ENCODE measurements at places on chromosomes 4 and X.
A peak's percentile ranks its signal among the peaks of the same experiment; 100 is the strongest.

- DNase-seq: no peak
These were observed 942.8 kb downstream of the PCDH7 start for GRCh38 chr4:31662951-31663350.

- no peak for DNase-seq
These were observed 31.9 kb downstream of the DTHD1 start for GRCh38 chr4:36313301-36313700.

DNA sequence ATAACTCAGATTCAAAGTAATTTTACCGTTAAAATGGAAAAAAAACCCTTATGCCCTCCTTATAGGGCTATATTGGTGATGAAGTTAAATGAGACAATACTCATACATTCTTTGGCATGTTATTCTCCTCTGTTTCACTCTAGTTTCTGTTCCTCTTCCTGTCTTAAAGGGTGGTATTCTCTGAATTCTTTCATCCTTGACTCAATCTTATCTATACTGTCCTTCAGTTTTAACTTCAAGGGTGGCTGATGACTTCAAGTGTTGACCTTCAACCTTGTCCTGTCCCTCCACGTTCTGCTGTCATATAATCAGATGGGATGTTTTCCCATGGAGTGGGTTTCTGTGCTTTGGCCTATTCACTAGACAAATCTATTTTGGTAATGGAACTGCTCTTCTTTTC is 44.0 kb downstream of the ZNF518B start:
- no peak for DNase-seq

DNA sequence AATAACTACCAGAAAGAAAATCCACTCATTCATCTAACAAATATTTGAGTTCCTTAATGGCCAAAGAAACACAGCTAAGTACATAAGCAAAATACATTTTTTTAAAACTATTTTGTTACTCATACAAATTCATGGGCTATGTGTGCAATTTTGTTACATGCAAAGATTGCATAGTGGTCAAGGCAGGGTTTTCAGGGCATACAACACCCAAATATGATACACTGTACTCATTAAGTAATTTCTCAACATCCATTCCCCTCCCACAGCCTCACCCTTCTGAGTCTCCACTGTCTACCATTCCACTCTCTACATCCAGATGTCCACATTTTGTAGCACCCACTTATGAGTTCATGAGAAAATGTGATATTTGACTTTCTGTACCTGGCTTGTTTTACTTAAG is 58.2 kb downstream of the BRWD3 start:
- no peak for DNase-seq

DNA sequence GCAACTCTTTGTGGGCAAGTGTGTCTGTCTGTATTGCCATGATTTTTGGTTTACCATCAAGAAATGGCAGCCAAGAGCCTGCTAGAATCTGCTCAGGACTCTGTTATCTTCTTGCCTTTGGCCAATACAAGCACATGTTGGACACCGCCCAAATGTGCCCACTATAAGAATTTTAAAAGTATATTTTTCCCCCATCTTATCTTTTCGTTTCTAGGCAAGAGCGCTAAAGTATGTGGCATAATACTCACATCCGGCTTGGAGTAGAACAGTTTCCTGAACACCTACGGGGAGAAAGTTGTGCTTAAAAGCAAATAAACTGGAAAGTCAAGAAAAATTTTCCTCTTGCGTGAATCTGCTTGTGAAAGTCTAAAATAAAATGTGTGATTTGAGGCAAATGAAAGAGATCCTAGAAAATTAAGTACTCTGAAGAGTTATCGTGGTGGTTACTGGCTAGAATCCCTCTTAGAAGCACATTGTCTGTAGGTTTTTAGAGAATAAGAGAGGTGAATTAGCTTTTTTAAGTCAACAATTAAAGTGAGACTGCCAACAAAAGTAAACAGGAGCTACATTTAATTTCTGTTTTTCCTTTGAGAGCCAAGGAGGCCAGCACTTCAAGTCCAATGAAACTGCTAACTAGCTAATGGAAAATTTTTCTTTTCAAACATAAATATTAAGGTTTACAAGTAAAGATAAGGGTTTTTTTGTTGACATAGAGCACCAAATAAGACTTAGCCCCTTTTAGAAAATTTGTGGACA is 220.2 kb downstream of the SOWAHB start:
- no peak for DNase-seq

GRCh38 chrX:39903343-39903742 is 194.4 kb downstream of the BCOR start:
- no peak for DNase-seq

- DNase-seq: no peak
These were observed 38.8 kb upstream of the TRPC5OS start for GRCh38 chrX:111837197-111837596.

DNA sequence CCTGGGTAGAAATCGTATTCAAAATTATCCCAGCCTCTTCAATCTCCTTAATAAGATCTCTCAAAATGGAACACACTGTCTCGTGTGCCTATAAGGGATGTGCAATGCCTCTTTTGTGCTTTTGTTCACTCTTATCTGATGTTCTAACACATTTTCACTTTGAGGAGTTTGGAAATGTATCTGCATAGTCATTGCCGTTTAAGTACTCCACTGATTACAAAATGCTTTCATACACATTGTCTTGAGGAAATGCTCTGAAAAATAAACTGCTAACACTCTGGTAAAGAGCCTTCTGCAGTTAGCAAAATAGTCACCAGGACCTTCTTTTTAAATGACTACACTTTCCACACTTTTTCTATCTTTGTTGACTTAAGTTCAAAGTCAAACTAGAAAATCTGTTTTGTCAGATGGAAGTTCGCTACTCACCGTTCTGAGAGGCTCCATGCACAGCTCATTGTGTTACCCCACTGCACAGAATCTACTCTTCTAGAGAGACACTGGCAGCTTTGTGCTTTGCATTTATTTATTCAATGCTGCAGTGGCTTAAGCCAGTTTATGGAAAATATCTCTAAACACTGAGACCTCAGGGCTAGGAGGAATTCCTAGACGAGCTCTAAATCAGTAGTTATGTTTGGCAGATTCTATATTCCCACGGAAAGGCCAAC is 159.0 kb downstream of the CHIC2 start:
- DNase-seq: no peak

DNA sequence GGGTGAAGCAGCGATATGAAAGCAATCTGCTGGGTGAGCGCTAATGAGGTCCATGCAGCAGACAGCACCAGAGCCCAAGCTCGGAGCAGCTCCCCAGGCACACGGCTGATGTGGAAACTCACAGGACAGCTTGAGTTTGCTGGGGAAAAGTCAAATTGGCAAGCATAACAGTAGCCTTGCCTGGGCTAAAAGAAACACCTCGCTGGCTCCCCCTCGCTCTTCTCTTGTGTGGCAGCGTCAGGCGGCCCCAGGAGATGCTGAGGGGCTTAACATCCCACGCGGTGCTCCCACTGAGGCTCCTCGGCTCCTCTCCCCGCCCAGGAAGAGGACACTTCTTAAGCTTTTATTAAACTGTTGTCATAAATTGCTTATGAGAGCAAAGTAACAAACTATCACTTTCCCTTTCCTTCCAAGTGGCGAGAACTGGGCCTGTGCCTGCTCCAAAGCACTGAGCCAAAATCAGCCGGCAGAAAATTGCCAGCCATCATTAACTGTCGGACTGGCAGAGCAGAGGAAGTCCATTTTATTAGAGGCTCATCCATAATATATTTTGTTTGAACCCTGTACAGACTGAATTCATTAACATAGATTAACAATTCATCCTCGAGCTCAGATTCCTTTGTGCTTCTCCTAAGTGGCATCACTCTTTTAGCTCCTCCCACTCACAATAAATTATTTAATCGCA is 111.4 kb downstream of the TSPAN5 start:
- DNase-seq: no peak

DNA sequence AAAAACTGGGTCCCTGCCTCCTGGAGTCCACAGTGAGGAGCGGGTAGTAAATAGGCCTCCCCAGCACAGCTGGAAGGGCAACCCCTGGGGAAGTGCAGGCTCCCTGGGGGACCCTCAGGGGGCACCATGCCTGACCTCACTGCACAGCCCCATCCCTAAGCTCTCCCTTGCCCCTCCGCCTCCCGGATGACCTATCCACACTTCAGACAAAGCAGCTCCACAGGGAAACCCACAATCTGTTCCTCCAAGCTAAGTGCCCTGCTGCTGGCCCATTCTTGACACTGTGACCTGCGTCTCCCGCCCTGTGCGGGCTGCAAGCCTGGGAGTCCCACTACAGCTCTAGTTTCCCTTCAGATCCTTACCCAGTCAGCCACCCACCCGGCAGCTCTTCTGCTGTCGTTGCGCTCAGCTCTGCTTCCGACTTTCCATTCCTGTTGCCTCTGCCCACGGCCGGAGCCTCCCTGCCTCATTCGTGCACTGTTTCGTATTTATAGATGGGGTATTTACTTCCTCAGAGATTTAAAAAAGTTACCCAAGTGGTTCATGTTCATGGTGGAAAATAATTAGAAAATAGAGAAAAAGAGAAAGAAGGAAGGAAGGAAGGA is 47.0 kb upstream of the STOX2 start:
- DNase-seq: no peak

DNA sequence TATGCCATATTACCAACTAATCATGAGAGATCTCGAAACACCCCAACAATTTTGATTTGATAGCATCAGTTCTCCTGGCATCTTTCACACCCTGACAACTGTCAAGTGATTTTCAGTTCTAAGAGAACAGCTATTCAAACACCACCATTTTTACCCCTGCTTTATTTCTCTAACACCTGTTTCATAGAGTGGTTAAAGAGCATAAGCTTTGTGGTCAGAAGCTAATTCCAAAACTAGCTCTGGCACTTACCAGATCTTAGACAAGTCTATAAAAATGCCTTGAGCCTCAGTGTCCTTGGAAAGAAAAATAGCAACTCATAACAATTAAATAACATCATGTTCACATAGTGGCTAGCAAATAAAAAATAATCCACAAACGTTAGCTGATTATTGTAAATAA is 17.9 kb downstream of the PPA2 start:
- DNase-seq: no peak

- no peak for DNase-seq
These were observed 112.3 kb upstream of the IL15 start for GRCh38 chr4:141524116-141524515.

- no peak for DNase-seq
These were observed 107.6 kb upstream of the C1QTNF7 start for GRCh38 chr4:15320121-15320678.

DNA sequence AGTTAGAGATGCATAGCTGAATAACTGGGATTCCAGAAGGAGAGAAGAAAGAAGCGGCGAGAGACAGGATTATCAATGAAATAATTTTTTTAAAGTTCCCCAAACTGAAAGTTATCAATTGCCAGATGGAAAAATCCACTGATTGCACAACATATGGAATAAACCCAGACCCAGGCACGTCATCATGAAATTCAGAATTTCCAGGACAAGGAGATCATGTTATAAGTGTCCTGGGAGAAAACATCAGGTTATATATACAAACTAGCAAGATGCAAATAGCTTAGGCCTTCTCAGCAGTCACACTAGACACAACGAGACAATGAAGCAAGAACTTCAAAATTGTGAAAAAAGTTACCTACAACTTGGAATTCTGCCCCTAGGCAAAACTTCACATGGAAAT is 200.0 kb downstream of the PALLD start:
- DNase-seq: no peak

GRCh38 chr4:80143307-80143679 is 54.0 kb upstream of the PRDM8 start:
- no peak for DNase-seq

DNA sequence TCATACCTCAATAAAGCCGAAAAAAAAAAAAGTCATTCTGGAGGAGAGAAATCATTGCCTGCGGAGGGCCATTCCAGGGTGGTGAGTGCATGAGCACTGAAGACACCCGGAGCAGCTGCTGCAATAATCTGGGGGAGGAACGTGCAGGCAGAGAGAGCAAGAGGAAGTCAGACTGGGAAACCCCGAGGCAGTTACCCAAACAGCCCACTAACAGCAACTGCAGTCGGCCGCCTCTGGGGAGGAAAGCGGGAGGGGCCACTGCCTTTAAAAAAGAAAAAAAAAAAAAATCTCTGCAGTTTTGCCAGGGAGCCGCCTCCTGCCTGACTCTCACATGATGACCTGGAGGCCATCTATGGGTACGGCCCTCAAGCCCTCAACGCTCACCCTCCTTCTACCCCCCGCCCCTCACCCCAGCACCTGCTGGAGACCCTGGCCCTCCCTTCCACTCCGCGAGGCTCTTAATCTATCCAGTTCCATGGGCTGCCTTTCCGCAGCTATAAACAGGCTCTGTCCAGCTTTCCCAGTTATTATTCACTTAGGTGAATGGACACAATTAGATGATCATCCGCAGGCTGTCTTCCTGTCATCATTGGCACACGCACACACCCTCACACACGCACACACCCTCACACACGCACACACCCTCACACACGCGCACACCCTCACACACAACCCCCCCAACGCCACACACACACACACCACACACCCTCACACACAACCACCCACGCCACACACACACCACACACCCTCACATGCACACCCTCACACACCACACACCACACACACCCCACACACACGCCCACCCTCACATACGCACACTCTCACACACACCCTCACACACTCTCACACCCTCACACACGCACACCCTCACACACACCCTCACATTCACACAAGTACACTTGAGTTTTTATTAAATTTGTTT is 3.4 kb upstream of the AVPR2 start:
- DNase-seq: peak; percentile 58

DNA sequence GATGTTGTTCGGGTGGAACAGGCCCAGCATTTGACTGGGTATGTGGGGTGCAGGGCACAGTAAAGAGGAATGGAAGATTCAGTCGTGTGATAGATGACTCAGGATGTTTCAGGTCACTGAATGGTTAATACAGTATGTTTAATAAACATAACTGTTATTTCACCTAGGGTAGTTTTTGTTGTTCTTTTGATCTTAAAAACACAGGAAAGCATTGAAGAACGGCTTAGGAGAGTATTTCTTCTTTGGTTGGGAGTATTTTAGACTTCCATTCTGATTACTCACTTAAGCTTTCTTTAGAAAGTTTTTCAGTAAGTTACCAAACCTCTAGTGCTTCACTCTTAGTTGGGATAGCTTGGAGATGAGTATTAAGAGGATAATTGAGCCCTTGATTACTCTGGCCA is 62.3 kb downstream of the STAG2 start:
- DNase-seq: no peak

DNA sequence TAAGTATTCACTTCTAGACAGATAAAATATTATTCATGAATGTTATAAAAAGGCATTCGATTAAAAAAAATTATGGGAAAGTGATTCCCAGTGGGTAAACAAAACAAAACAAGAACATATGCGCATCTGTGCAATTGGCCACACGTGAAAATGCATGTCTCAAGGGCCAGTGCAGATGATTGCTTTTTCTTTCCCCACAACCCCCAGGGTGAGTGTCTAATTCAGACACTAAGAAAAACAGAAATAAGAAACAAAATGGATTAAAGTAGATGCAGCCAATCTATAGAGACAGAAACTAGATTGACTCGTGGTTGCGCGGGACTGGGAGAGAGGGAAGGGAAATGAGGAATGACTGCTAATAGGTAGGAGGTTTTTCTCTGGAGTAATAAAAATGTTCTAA is 49.5 kb downstream of the GPM6A start:
- DNase-seq: no peak
